Osteocyte (in vitro differentiated cells): ENCODE measurements at places on chromosomes 11 and 22. TPM values are rescaled to one million over a fixed set of nuclear protein-coding genes. Genes with fewer than 3 reads are reported as not detected.

DNA sequence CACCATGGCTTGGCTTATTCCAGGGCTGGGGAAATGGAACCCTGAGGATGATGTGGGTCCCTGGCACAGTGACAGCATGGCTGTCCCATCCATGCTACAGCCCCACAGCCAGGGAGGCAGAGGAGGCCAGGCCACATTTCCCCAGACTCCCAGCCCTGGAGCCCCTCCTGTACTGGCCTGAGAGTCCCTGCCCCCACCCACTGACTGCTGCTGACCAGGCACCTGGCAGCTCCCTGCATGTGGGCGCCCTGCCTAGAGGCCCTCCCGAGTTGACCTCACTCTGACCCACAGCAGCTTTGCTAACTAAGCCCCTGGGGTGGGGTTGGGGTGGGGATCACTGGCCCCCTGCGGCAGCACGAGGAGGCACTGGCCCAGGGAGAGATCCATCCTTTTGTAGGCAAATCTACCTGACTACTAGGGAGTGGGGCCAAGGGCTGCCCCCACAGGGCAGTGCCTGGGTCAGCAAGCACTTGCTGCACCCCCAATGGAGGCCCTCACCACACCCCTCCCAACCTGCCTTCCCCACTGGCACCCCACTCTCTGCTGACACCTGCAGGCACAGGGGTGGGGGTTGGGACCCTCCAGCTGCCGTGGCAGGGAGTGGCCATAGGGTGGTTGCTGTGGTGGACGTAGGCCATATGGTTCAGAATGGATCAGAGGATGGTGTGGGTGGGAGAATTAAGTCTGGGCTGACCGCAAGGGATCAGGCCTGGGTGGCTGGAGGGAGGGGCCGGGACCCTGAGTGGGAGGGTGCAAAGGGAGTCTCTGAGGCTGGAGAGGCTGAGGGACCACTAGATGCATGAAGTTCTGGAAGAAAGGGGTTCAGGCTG is 17.4 kb downstream of the ARVCF start:
- no peak overlapping the region for H3K27ac ChIP-seq
- H3K4me3 ChIP-seq: no peak overlapping the region
- no peaks in the 10 kb centered on the region for H3K36me3 ChIP-seq
- DNase-seq: no peak
- H3K27me3 ChIP-seq: no peaks in the 10 kb centered on the region

DNA sequence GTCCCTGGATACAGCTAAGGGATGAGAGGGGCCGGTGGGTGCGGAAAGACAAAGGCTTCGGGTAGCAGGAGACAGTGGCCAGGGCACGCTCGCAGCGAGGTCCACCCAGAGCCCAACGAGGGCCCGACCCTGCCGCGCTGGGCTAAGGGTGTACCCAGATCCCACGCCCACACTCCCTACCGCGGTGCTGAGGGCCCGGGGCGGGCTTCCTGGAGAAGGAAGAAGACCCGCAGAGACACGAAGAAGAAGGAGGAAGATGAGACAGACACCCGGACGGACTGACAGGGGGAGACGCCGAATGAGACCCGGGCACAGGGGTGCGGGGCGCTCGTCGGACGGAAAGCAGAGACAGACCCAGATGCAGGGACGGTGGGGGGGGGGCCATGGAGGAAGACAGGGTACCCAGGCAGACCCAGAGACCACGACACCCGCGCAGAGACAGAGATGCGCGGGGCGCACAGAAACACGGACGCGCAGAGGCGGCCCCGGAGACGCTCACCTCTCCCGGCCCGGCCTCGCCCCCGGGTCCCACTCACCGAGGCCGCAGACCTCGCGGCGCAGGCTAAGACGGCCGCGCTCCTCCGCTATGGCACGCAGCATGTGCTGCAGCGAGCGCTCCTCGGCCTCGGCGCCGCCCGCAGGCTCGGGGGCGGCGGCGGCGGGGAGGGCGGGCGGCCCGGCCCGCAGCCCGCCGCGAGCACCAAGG is 437 bp downstream of the KIAA0930 start:
- H3K36me3 ChIP-seq: peaks cover 6% of the 10 kb centered on the region
- peak overlapping the region; percentile 50 for H3K27ac ChIP-seq
- no peak for DNase-seq
- H3K4me1 ChIP-seq: peaks cover 19% of the 10 kb centered on the region

DNA sequence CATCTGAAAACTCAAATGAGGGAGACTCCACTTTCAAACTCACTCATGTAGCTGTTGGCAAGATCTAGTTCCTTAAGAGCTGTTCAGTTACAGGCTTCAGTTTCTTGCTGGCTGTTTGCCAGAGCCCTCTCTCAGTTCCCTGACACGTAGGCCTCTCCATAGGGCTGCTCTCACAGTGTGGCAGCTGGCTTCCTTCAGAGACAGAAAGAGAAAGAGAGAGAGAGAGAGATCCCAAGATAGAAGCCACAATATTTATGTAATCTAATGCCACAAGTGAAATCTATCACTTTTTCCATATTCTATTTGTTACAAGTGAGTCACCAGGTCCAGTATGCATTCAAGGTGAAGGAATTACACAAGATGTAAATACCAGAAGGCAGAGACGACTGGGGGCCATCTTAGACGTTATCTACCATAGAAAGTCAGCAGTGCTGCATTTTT is 168.8 kb downstream of the RCN1 start:
- DNase-seq: no peak
- H3K27me3 ChIP-seq: no peaks in the 10 kb centered on the region

DNA sequence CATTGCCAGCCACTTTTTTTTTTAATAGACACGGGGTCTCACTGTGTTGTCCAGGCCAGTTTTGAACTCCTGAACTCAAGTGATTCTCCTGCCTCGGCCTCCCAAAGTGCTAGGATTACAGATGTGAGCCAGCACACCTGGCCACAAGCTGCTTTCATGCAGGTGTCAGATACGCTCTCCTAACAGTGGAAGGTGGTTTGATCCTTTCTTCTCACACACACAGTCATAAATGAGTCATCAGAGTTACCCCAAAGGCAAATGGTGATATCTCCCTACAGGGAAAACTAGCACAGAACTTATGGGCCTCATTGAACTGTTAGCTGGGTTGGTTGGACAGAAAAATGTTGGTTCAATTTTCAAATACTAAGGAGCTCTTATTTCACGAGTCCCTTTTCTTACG is 38.2 kb upstream of the UBASH3B start:
- H3K36me3 ChIP-seq: no peaks in the 10 kb centered on the region
- no peak overlapping the region for H3K4me3 ChIP-seq
- H3K27ac ChIP-seq: no peak overlapping the region

ACCSL gene
- not detected in 2 replicates for total RNA-seq

GRCh38 chr11:102079625-102080024 is 30.6 kb upstream of the YAP1 start:
- H3K27me3 ChIP-seq: no peaks in the 10 kb centered on the region
- H3K4me3 ChIP-seq: no peak overlapping the region
- no peak overlapping the region for H3K27ac ChIP-seq
- no peaks in the 10 kb centered on the region for H3K4me1 ChIP-seq
- H3K36me3 ChIP-seq: peaks cover 3% of the 10 kb centered on the region

DNA sequence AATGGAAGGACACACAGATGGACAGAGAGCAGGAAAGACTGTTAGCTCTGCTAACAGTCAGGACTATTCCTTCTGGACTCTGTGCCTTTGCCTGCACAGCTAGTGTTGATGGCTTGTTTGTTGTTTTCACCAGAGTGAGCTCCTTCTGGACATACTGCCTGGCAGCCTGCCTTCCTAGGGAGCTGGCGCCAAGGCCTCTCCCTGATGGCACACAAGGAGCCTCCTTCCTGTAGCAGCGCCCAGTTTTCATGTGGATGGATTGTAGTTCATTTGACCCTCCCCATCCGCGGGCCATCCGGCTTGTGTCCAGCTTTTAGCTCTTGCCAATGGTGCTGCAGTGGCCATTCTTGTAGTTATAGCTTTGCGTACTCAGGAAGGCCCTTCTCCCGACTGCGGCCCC is 16.6 kb upstream of the BCR start:
- H3K27me3 ChIP-seq: no peaks in the 10 kb centered on the region
- DNase-seq: no peak
- H3K27ac ChIP-seq: no peak overlapping the region
- H3K36me3 ChIP-seq: no peaks in the 10 kb centered on the region
- H3K4me1 ChIP-seq: no peaks in the 10 kb centered on the region

SYCE3 gene
- not detected in 2 replicates for total RNA-seq

DNA sequence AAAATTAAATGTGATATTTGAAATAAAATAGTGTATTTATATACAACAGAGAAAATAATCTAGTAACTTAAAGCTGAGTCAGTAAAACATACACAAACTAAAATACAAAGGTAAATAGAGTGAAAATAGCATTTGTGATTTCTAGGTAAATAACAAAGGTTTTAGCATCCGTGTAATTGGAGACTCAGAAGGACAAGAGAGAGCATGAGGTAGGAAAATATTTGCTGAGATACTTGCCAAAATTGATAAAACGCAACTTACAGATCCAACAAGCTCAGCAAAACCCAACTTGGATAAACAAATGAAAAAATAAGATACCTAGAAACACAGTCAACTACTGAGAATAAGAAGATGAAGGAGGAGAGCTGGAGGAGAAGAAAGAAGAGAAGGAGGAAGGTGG is 634.7 kb upstream of the CCDC179 start:
- DNase-seq: no peak
- peaks cover 21% of the 10 kb centered on the region for H3K27me3 ChIP-seq
- no peaks in the 10 kb centered on the region for H3K4me1 ChIP-seq
- H3K36me3 ChIP-seq: no peaks in the 10 kb centered on the region
- H3K27ac ChIP-seq: no peak overlapping the region
- H3K4me3 ChIP-seq: no peak overlapping the region

DNA sequence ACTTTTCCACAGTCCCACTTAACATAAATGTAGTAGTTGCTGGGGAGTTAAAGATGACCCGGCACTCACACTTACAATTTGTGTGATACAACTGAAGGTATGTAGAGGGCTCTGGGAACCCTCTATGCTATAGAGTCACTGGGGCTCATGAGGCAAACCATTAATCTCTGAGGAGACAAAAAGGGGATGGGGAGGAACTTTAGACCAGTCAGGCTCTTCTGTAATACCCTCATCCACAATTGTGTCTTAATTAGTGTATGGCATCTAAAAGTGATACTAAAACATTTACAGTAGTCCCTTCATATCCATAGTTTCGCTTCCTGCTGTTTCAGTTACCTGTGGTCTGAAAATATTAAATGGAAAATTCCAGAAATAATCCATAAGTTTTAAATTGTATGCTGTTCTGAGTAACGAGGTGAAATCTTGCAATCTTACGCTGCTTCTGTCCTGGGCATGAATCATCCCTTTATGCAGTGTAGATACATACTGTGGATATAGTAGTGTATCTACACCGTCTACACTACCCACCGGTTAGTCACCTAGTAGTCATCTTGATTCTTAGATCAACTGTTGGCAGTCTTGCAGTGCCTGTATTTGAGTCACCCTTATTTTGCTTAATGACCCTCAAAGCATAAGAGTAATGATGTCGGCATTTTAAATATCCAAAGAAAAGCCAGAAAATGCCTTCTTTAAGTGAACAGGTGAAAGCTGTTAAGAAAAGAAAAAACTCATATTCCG is 12.2 kb downstream of the CBL start:
- H3K36me3 ChIP-seq: no peaks in the 10 kb centered on the region
- H3K27me3 ChIP-seq: no peaks in the 10 kb centered on the region
- DNase-seq: no peak
- H3K27ac ChIP-seq: no peak overlapping the region
- H3K4me3 ChIP-seq: no peak overlapping the region
- H3K4me1 ChIP-seq: peaks cover 20% of the 10 kb centered on the region

GRCh38 chr11:84899740-84900139 is 727.4 kb downstream of the DLG2 start:
- H3K36me3 ChIP-seq: no peaks in the 10 kb centered on the region
- no peak overlapping the region for H3K4me3 ChIP-seq
- H3K27me3 ChIP-seq: peaks cover 6% of the 10 kb centered on the region
- no peak for DNase-seq

KCNK4 gene
- 0.39 and 0.43 TPM in 2 replicates for total RNA-seq

- peak overlapping the region; percentile 96 for H3K27ac ChIP-seq
- H3K36me3 ChIP-seq: peaks cover 37% of the 10 kb centered on the region
These were observed 60.6 kb downstream of the MED15 start for GRCh38 chr22:20567993-20568417.

- H3K4me3 ChIP-seq: no peak overlapping the region
- peak overlapping the region; percentile 67 for H3K27ac ChIP-seq
- DNase-seq: no peak
- H3K4me1 ChIP-seq: peaks cover 15% of the 10 kb centered on the region
- no peaks in the 10 kb centered on the region for H3K27me3 ChIP-seq
These were observed 22.0 kb downstream of the TRAF6 start for GRCh38 chr11:36488096-36488495.

METTL15 gene
- 13.1 and 16.3 TPM in 2 replicates for total RNA-seq

LMNTD2 gene
- total RNA-seq: 6.0 and 6.4 TPM in 2 replicates

DNA sequence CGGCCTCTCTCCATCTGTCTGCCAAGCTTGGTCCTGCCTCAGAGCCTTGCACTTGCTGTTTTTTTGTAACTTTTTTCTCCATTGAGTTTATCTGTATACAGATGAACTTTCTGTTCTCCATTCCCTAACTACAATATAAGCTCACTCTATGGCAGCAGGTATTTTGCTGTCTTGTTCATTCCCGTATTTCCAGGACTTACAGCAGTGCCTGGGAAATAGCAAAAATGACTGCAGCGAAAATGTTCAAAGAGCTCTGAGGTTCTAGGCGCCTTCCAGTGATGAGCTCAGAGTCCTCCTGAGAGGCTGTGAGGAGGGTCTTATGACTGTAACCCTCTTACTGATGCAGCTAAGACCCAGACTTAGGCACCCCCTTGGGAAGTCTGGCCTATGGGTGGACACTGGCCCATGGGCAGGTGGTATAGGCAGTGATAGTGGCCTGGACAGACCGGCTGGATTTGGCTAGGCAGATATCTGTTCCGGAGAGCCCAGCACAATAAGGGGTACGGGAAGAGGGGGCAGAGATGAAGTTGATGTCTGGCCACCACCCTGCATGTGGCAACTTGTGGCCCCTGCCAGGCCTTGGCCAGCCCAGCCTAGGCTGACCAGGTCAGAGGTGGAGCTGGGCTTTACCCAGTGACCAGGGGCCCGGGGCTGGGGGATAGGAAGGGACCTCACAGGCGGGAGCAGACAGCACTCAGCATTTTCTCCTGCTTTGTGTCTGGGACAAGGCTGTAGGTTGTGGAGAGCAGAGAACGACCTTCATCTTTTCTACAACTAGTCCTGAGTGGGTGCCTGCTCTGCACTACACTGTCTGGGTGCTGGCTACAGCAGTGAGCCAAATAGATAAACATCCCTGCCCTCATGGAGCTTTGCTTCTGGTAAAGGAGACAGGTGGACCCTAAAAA is 4.6 kb downstream of the ATF4 start:
- H3K4me3 ChIP-seq: no peak overlapping the region
- peaks cover 43% of the 10 kb centered on the region for H3K36me3 ChIP-seq
- H3K27ac ChIP-seq: peak overlapping the region; percentile 76
- peaks cover 70% of the 10 kb centered on the region for H3K4me1 ChIP-seq
- no peaks in the 10 kb centered on the region for H3K27me3 ChIP-seq

DNA sequence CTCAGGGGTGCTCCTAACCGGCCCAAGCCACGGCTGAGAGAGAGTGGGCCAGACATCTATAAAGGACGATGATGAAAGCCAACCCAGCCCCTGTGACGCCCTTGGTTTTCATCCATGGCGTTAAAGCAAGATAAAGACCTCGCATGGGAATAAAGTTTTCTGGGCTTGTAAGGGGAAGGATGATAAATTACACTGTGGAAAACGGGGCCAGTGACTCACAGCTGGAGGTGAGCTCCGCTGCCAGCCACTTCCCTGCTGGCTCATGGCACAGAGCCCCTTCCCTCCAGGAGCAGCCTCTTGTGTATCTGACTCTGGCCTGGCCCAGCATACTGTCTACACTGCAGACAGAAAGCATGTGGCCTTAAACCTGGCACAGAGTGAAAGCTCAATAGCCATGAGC is 503.2 kb upstream of the B3GAT1 start:
- H3K4me3 ChIP-seq: no peak overlapping the region
- DNase-seq: peak; percentile 54
- H3K27me3 ChIP-seq: peaks cover 12% of the 10 kb centered on the region
- no peak overlapping the region for H3K27ac ChIP-seq
